ENCODE measurements at places on chromosomes 2 and 18.

- DNase-seq: no peak
These were observed 252.7 kb downstream of the ZEB2 start for GRCh38 chr2:144267239-144267638.

GRCh38 chr2:72955228-72956049 lies 38.1 kb downstream of the EMX1 start:
- DNase-seq: no peak

DNA sequence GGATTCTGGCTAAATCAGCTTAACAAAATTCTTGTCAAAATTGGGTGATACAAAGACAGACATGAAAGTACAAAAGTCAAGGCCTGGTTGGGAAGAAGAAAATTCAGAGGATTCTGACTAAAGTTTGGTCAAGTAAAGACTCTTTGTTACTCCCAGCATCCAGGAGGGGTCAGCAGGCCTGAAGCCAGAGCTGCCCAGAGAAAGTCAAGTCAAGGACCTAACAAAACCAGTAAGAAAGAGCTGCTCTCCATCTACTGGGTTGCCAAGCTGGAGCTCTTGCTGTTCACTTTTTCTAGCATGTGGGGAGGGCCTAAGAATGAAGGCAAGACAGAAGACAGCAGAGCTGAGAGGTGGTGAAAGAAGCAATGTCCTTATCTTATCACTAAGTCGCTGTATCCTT lies 143.3 kb downstream of the C1D start:
- no peak for DNase-seq

GRCh38 chr2:224025874-224026273 lies 13.2 kb downstream of the SERPINE2 start:
- peak; percentile 28 for DNase-seq

- no peak for DNase-seq
These were observed 10.2 kb downstream of the TSHZ1 start for GRCh38 chr18:75220551-75221355.

DNA sequence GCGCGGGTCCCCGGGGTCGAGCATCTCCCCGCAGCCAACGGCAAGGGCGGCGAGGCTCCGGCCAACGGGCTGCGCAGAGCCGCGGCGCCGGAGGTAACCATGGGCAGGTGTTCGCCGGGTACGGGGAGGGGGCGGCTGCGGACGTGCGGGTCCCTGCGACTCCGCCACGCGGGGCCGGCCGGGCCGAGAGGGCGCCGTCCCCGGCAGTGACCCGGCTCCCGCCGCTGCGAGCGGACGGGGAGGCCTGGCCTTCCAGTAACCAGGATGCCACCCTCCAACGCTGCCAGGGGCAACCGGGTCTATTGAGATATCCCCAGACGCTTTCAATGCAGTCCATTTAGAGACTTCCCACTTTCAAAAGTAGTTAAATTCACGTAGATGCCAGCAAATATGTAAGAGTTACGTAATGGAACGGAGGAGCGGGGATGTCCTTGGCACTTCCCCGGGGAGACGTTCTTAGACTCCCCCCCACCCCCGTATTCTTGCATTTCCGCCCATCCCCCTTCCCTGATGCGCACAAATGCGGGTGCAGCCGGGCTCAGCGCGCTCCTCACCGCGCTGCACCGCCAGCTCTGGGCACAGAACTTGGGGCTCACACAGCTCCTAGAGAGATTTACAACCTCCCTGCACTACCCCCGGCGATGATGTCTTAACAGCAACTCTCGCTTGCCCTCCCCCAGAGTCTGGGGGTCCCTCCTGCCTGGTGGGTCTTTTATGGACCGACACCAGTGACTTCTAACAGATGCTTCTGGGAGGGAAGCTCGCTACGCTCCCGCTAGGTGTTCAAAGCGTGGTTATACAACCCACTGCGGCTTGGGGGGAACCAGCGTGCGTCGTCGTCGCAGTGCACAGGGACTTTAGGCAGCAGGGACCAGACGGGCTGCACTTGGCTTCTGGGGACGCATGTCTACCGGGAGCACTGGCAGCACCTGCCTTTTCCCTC lies 657 bp downstream of the SGPP2 start:
- no peak for DNase-seq

Measured in stimulated activated CD8-positive, alpha-beta memory T cell treated with anti-CD3 and anti-CD28 coated beads, Interleukin-12 subunit alpha, Interleukin-12 subunit beta, amount 100 ng/mL, for 1 hour (primary cell).